ENCODE measurements at places on chromosomes 5 and 9. TPM values are rescaled to one million over a fixed set of nuclear protein-coding genes. Genes with fewer than 3 reads are reported as not detected.
A peak's percentile ranks its signal among the peaks of the same experiment; 100 is the strongest.

Gene KCNV2
- total RNA-seq, result not detected

GRCh38 chr9:94779031-94779430 lies 52.5 kb downstream of the AOPEP start:
- no peak for DNase-seq

GRCh38 chr5:163498886-163499285 lies 6.5 kb upstream of the MAT2B start:
- DNase-seq, result no peak

Gene FAM240B
- not detected for total RNA-seq

- no peak for DNase-seq
Observed at GRCh38 chr5:135693371-135693955, 114.7 kb upstream of the CXCL14 start.

Gene MOB3B
- 2.1 TPM for total RNA-seq

- no peak for DNase-seq
Observed at GRCh38 chr5:84599964-84600363, 215.3 kb upstream of the EDIL3 start.

Gene ACTBL2
- not detected for total RNA-seq

- no peak for DNase-seq
Observed at GRCh38 chr5:38273626-38274025, 15.3 kb downstream of the EGFLAM start.

DNA sequence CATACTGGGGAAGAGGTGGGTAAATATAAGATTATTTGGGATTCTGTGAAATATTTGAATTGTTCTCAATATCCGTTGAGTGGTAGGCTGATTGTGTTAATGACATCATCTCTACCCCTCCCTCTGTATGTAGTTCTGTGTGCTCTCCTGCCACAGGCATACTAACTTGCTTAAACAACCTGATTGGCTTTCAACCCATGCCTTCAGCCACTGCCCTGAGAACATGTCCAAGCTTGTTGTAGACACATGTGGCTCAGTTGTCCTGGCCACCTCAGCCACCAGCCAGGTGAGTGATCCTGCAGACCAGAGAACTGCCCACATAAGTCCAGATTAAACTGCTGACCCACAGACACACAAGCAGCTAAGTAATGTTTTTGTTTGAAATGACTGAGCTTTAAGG lies 31.1 kb downstream of the ANKS6 start:
- no peak for DNase-seq

Gene HSPA4
- 80.2 TPM for total RNA-seq

- no peak for DNase-seq
Observed at GRCh38 chr9:137191691-137192447, 3.4 kb downstream of the SSNA1 start.

GRCh38 chr9:8534828-8535227 lies 735.2 kb upstream of the DMAC1 start:
- DNase-seq, result no peak

Gene PAX5
- not detected for total RNA-seq

Gene MYMK
- not detected for total RNA-seq

Gene ZNF354C
- total RNA-seq, result 5.2 TPM

GRCh38 chr5:122200450-122200849 lies 71.1 kb downstream of the ZNF474 start:
- no peak for DNase-seq

Gene IFNA13
- total RNA-seq, result not detected

GRCh38 chr5:159427180-159428012 lies 97.1 kb upstream of the IL12B start:
- no peak for DNase-seq

DNA sequence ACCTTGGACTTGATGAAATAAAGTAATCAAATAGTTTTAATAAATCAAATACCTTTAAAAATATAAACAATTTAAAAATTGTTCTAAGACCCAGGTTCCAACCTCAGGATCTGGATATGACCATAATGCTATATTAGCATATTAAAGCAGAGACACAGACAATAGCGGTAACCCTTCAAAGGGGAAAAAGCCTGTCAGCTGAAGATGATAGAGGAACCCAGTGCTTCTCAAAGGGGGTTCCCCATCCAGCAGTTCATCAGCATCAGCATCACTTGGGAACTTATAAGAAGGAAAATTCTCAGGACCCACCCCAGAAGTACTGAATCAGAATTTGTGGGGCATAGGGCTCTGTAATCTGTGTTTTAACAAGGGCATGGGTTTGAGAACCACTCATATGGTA lies 519.6 kb downstream of the RAB3C start:
- no peak for DNase-seq

- no peak for DNase-seq
Observed at GRCh38 chr9:91359734-91360470, 1.8 kb downstream of the AUH start.

- no peak for DNase-seq
Observed at GRCh38 chr5:71528206-71528605, 58.9 kb upstream of the MCCC2 start.

- no peak for DNase-seq
Observed at GRCh38 chr5:53882676-53883031, 322.2 kb downstream of the NDUFS4 start.

DNA sequence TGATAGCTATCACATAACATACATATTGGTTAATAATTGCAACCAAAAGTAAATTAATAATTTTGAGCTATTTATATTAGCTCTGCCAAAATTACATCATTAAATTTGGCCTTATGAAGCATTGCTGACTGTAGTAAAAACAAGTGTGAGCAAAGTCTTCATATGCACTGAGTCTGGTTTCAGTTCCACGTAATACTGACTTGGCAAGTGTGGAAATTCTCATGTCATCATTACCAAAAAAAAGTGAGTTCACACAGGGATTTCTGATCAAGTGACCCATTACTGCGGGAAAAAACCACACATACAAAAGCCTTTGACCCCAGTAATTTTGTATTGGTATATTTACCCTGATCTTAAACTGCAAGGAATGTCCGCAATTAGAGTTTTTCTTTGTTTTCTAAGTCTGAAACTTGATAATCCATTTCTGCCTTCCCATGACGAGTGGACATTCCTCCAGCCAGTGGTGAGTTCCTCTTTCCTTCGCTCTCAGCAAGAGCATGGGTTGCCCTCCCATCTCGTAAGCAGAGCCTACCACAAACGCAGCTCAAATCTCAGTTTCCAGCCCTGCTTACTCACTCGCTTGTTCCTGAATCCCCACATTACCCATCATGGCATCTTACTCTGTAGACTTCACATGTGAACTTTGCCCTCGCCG lies 220.2 kb upstream of the DMRT1 start:
- no peak for DNase-seq

- DNase-seq, result no peak
Observed at GRCh38 chr9:135944444-135945252, 16.5 kb downstream of the UBAC1 start.

Gene SLC6A7
- not detected for total RNA-seq

Gene CMBL
- total RNA-seq, result 50.4 TPM

DNA sequence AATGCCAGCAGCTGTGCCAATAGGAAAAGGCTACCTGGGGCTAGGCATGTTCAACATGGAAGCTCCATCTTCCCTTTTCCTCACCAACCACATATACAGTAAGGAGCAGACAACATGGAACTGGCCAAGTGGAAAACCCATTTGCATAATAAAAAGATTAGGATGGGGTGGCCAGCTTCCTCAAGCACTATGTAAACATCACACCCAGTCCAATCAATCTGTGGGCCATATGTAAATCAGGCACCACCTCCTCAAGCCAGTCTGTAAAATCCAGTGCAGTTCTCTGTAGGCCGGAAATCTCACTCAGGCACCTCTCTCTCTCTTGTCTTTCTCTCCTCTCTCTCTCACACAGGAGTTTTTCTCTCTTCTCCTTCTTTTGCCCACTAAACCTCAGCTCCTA lies 360.2 kb upstream of the GRIA1 start:
- DNase-seq, result no peak

GRCh38 chr5:161934486-161934885 lies 86.6 kb downstream of the GABRA1 start:
- no peak for DNase-seq

Gene PELO
- total RNA-seq, result 19.7 TPM

GRCh38 chr5:65186646-65187227 lies 295.0 kb downstream of the ADAMTS6 start:
- no peak for DNase-seq

DNA sequence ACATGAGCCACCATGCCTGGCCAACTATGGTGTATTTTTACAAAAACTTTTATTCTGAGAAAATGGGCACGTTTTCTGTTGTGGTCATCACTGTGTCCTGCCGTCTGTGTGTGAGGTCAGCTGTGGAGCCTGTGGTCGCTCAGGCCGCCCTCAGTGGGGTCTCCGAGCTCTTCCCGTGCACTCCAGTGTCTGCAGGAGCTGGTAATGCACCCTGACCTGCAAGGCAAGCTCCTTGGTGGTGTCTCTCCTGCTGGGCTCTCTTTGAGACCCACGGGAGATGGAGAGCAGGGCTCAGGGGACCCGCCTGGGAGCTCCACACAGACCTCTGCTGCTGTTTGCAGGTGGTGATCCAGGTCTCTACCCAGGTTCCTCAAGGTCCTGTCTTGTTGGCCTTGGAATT lies 9.6 kb upstream of the AHRR start:
- no peak for DNase-seq

DNA sequence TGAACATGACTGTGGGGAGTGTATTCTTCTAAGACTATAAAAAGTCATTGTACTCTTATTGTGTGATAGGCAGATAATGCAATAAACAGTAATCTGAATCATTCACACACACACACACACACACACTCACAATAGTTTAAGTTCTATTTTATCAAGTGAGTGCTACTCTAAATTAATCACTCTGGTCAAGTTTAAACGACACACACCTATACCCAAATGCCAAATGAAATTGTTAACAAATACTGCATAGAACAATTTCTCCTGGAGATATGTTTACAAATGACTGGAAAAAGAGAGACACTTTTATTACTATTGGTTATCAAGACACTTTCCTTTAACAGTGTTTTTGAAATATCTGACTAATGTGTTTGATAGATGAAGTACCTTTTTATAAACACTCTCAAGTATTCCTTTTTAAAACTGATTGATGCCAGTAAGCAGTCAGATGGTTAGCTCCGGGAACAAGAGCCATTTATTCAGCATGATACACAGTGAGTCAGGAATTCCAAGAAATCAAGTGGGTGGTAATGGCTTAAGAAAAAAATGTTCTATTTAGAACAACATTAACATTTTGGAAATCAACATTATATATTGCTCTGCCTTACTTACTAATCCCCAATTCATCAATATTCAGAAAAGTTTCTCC lies 521.6 kb upstream of the ST8SIA4 start:
- no peak for DNase-seq

Gene PCDHGC5
- total RNA-seq, result 2.9 TPM

DNA sequence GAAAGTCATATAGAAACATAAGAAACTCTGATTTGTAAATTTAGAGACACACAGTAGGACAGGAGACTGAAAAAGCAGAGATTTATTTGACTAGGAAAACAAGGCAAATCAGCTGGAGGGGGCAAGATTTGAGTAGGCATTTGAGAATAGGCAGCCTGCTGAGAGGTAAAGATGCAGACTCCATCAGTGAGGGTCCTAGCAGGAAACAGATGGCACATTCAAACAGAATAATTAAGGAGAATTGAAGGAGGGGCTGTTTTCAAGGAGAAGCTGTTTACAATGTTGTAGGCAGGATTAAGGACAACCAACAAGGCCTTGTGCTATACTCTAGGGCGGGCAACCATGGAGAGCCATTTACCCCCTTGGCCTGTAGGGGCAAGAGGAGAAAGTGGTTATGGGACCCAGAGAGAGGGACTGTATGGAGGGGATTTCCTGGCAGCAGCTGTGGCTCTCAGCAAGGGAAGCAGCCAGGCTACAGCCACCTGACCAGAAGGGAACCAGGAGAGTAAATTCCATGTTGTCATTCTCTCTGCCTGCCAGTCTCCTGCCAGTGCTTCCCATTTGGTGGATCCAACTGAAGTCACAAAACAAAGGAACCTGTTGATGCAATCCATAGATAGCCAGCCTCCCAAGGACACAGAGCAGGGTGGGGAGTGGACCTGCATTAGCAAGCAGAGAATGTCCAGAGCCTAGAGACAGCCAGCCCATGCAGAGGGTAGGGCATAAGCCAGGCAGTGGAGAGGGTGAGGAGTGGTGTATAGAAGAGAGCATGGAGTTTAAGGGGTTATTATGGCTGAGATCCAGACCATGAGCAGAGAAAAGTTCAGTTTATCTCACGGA lies 38.2 kb downstream of the PAPPA start:
- DNase-seq, result no peak

DNA sequence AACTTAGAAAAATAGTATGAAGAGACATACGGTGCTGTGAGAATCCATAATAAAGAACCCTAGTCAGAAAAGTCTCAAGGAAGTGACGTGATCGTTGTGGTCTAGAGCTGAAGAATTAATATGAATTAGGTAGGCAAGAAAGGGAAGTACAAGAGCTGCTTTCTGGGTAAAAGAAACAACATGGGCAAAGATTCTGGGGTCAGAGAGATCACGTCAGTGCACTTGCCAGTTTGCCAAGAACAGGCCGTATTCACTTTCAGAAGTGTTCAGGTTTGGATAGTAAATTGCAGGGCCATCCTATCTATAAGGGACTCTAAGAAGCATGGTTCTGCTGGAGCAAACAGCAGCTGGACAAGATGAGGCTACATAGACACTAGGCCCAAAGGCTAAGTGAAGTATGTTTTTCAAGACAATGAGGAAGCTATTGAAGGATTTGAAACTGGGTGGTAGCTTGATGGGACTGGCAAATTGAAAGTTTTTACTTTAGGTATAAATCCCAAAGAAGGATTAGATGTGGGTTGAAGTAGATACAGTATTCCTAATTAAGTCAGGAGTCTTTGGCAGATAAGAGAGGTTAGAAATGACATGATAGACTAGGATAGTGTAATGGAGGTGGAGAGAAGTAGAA lies 4.8 kb upstream of the CHD1 start:
- DNase-seq, result no peak

DNA sequence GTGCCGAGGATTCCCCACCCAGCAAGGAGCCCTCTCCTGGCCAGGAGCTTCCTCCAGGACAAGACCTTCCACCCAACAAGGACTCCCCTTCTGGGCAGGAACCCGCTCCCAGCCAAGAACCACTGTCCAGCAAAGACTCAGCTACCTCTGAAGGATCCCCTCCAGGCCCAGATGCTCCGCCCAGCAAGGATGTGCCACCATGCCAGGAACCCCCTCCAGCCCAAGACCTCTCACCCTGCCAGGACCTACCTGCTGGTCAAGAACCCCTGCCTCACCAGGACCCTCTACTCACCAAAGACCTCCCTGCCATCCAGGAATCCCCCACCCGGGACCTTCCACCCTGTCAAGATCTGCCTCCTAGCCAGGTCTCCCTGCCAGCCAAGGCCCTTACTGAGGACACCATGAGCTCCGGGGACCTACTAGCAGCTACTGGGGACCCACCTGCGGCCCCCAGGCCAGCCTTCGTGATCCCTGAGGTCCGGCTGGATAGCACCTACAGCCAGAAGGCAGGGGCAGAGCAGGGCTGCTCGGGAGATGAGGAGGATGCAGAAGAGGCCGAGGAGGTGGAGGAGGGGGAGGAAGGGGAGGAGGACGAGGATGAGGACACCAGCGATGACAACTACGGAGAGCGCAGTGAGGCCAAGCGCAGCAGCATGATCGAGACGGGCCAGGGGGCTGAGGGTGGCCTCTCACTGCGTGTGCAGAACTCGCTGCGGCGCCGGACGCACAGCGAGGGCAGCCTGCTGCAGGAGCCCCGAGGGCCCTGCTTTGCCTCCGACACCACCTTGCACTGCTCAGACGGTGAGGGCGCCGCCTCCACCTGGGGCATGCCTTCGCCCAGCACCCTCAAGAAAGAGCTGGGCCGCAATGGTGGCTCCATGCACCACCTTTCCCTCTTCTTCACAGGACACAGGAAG lies 120.2 kb downstream of the RGS3 start:
- DNase-seq, result peak; percentile 13

Gene SMIM33
- not detected for total RNA-seq

- DNase-seq, result no peak
Observed at GRCh38 chr9:136575626-136576268, 29.9 kb upstream of the NOTCH1 start.

All from left ventricle myocardium inferior (tissue), 1 donor.